Stimulated activated CD4-positive, alpha-beta T cell treated with anti-CD3 and anti-CD28 coated beads, Interleukin-1b, Interleukin-23, amount 100 ng/mL, for 1 hour (primary cell): ENCODE measurements at places on chromosomes 4 and X.

DNA sequence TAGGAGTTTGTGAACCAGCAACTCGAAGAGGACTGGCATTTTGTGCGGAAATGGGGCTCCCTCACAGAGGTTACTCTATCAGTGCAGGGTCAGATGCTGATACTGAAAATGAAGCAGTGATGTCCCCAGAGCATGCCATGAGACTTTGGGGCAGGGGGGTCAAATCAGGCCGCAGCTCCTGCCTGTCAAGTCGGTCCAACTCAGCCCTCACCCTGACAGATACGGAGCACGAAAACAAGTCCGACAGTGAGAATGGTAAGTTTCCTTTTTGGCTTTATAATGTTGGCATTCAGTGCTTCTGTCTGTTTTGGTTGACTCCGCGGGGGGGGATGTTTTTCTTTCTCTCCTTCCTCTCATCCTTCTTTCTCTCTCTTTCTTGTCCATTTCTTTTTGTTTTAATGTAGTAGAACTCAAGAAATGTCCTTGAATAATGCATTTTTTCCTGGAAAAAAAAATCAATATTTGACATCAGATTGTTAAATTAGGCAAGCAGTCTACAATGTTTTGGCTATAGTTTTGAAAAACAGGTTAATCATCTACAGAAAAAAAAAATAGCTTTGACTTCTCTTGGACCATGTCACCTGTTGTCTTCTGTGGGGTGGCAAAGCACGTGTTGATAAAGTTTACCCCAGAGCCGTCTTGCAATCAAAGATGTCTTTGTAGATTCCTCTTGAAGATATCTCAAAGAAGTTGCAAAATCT lies 103.6 kb downstream of the TENM3 start:
- DNase-seq: no peak

GRCh38 chr4:4780729-4781244 lies 78.7 kb upstream of the MSX1 start:
- no peak for DNase-seq

GRCh38 chr4:1233641-1234308 lies 15.2 kb downstream of the CTBP1 start:
- DNase-seq: no peak

DNA sequence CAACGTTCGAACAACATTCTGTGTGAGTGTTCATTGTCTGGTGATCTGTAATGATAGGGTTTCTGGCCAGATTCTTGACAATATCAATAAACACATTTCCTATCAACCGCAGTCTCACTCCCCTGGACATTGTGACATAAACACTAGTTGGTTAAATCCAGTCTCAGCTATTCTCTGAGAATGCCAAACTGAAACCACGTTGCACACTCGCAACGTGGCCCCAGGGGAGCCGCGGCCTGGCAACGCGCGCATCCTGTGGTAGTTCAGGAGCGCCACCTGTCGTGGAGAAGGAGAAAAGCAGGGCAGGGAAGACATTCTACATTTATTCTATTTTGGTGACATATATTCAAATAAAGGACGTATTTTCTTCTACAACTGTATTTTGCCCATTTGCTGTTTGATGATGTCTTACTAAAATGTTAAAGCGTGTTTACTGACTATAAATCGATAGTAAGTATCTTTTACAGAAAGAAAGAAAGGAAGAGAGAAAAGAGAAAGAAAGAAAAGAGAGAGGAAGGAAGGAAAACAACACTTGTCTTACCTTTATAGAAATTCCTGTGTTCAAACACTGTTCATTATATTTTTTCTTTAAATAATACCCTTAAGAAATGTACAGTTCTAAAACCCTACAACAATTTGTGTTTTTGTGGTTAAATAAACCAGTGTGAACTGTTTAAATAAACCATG lies 738.3 kb upstream of the FRG1 start:
- DNase-seq: no peak

- DNase-seq: no peak
Observed at GRCh38 chr4:14018191-14018853, 390.8 kb upstream of the BOD1L1 start.

DNA sequence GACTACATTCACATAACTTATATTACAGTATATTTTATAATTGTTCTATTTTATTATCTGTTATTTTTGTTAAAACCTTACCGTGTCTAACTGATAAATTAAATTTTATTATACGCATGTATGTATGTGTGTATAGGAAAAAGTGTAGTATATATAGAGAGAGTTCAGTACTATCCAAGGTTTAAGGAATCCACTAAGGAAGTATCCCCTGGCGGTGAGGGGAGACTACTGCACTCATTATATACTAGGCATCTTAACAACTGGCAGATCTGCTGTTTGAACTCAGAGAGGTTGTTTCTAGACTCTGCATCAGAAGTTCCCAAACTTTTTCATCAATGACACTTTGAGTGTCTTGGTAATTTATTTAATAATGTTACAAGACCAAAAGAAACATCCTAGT lies 70.9 kb downstream of the NDST4 start:
- DNase-seq: no peak

DNA sequence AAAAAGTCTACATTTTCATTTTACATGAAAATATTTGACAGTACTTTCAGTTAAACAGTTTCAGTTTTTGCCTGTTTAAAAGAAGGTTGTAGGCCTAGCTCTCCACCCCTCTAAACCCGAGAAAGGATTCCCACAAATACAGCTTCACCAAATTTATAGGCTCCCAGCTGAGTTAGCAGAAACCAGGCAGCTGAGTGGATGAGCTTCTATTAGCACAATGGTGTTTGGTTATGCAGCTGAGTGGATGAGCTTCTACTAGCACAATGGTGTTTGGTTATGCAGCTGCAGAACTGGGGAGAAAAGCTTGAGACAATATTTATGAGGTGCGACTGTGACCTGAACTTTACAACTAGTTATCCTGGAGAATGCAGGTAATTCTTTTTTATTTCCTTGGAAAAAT lies 36.6 kb upstream of the PAQR3 start:
- no peak for DNase-seq

- peak; percentile 60 for DNase-seq
Observed at GRCh38 chr4:169619958-169620879, at the start of gene CLCN3. Gene CLCN3 (plus strand): TSS chr4:169620578. CDS start chr4:169635929, 15,351 bp downstream.

DNA sequence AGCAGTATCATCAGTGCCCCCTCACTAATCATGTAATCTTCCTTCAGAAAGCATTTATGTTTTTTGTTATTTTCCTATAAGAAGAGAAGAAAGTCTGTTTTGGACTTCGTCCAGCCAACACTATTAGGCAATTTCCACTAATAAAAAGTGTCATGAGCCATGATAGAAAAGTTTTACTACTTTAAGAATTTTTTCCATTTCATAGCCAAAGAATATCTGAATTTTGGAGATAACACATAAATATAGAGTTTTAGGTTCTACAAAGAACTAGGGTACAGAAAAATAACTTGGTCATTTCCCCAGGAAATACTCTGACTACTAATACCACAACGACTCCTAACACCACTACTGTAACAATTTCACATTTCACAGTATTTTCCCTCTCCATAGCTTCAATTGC lies 41.8 kb upstream of the VEGFC start:
- no peak for DNase-seq

GRCh38 chrX:85051627-85052026 lies 48.0 kb downstream of the APOOL start:
- DNase-seq: no peak

DNA sequence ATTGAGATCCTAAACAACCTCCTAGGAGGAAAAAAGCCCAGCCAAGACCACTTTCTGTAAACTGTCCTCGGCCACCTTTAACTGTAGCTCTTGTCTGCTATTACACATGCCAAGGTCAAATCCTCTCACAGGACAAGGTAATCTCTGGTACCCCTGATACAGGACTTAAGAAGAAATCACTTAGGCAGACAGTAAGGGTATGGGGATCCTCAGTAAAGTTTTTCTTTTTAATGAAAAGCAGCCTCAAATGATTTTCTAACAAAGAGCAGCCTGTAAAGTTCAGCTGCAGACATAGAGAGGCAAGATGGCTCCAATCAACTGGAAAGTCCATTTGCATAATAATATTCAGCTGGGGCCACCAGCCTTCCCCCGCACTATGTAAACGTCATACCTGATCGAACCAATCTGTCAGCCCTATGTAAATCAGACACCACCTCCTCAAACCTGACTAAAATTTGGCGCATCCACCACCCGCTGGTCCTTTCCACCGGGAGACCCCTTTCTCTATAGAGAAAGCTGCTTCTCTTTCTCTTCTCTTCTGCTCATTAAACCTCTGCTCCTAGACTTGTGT lies 14.6 kb upstream of the MPP1 start:
- no peak for DNase-seq

GRCh38 chr4:87983996-87984395 lies 8.5 kb downstream of the SPP1 start:
- no peak for DNase-seq

DNA sequence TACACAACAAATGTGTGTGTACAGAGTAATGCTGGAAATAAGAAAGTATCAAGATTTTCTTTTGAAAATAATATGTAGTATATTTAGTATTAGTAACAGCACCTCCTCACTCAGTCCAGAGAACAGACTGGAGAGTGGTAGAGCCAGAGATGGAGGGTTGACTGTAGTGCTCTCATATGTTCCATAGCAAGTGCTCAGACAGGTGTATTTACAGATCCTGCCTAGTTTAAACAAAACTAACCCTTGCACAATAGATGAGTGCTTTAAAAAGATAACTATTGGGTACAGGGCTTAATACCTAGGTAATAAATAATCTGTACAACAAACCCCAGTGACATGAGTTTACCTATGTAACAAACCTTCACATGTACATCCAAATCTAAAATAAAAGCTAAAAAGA lies 381.0 kb upstream of the EMCN start:
- DNase-seq: no peak

GRCh38 chr4:121155893-121156292 lies 8.2 kb downstream of the TNIP3 start:
- DNase-seq: no peak
